ENCODE measurements at places on chromosomes 7 and 10. TPM values are rescaled to one million over a fixed set of nuclear protein-coding genes. Genes with fewer than 3 reads are reported as not detected.

DNA sequence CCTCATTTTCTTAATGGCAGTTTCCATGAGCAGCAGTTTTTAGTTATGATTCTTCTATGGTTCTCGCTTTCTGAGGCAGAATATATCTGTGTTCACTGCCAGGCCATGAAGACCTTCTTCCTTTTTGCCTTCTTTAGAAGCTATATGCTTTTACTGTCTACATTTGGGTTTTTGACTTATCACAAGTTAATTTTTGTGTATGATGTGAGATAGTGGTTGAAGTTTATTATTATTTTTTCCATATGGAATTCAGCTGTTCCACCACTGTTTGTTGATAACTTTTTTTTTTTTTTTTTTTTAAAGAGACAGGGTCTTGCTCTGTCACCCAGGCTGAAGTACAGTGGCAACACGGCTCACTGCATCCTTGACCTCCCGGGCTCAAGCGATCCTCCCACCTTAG, 44.5 kb downstream of the INPP5A start:
- ATAC-seq = no peak

DNA sequence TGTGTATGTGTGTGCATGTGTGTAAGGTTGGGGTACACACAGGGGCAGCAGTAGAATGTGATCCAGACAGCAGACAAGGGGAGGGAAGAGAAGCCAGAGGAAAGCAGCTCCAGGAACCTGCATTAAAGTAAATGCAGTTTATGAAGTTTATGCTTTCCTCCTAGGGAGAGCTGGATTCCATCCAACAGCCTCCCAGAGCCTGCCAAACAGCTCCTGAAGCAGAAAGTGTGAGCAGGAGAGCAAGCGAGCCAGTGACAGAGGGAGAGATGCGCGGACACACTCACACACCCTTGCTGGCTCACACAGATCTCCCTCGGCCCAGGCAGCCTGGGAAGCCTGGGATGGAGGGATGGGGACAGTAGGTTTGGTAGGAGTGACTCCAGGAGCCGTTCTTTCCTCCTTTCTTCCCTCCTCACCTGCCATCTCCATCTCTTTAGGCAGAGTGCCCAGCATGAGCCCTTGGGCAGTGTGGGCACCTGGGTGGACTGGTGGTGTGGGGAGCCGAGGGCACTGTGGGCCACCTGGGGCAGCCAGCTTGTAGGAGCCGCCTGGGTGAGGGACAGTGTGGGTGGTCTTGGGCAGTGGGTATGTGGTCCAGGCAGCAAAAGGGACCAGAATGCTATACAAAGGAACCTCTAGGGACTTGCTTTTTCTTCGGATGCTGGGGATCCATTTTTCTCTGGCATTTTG, 46.1 kb downstream of the PAX2 start:
- ATAC-seq = no peak

- no peak for ATAC-seq
These were observed 46.4 kb upstream of the RSBN1L start for GRCh38 chr7:77649716-77650349.

- no peak for ATAC-seq
These were observed 356.4 kb downstream of the GALNT17 start for GRCh38 chr7:71488308-71488707.

HKDC1 gene
- 0.19 TPM for total RNA-seq

PTPN12 gene
- total RNA-seq = 11.7 TPM

GRCh38 chr7:135884495-135885232, 92.5 kb downstream of the MTPN start:
- no peak for ATAC-seq

CCZ1B gene
- 71.6 TPM for total RNA-seq

CDC14C gene
- total RNA-seq = not detected

SRRM3 gene
- 0.26 TPM for total RNA-seq

MYL10 gene
- not detected for total RNA-seq

RNF32 gene
- 2.0 TPM for total RNA-seq

- ATAC-seq = no peak
These were observed 29.0 kb downstream of the CPXM2 start for GRCh38 chr10:123862421-123863182.

DNA sequence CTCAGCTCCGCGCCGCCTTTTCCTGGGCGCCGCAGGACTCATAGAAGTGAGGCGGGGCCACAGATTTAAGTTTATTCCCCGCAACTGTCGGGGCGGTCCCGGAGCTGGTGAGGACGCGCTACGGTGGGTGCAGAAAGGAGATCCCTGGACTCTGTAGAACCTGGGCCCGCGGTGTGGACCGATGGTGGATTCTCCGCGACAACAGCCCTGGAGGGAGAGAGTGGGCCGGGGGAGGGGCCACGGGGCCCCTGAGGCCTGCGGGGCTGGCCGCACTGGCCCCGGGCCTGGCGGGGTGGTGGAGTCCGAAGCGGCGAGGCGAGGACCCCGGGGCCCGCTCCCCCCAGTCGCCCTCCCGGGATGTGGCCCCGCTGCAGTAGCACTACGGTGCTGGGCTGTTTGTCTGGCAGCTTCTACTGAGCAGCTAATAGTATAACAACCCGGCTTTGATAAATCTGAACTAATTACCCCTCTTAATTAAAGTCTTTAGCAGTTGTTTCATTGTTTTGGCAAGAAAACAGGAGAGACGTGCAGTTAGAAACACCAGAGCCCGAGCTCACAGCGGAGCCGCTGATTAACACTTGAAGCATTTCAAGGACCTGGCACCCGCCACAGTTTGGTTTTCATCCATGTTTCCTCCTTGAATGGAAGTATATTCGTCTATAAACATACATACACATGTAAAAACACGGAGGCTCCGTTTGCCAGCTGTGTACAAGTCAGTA, 4.2 kb downstream of the FEZF1 start:
- no peak for ATAC-seq

OPALIN gene
- total RNA-seq = not detected

- no peak for ATAC-seq
These were observed 567.2 kb downstream of the SUGCT start for GRCh38 chr7:40701836-40702551.

DNA sequence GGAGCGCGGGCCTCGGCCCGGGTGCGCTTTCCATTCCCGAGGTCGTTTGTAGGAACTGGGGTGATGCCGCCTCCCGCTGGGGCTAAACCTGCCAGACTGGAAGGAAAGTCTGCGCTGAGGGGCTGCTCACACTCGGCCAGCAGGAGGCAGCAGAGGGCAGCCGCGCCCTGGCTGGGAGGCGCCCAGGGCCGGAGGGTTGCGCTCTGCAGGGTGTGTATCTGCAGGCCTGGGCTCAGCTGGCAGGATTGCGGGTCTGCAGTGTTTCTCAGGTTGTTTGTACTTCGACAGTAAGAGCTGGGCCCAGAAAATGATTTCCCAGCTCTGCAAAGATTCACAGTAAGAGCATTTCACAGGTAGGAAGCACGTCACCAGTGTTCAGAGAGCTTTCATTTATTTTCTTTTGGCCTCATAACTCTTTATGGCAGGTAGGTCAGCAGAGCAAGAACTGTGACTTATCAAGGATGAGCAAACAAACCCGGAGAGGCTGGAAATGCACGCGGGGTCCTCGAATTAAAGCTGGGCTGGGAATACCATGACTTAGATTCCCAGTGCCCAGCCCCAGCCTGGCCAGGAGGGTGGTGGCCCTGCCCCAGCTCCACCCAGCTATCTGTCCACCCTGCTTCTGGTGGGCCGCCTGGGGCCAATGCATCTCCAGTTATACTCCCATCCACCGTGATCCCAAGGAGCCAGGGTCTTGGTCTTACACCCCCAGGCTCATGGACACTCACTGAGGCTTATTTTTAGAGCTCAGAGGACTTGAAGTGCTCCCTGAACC, 15.2 kb upstream of the PPP2R2D start:
- peak; percentile 97 for ATAC-seq

DNA sequence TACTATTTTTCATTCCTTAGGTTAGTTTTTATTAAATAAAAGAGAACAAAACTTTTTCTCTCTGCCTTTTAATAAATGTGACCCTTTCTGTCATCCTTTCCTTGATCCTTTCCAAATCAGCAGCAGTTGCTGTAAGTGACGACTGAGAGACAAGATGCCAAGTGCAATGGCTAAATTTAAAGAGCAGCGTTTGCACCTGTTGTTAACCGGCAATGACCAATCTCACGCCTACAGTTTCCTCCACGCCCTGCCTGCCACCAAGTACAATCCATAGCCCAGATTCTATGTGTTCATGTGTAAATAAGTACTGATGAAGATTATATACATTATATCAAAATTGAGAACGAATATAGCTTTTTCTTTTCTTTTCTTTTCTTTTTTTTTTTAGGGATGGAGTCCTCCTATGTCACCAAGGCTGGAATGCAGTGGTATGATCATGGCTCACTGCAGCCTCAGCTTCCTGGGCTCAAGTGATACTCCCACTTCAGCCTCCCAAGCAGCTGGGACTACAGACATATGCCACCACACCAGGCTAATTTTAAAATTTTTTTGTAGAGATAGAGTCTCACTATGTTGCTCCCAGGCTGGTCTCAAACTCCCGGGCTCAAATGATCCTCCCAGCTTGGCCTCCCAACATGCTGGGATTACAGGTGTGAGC, 6.5 kb upstream of the MCU start:
- no peak for ATAC-seq

GRCh38 chr7:117319181-117319580, 3.7 kb downstream of the WNT2 start:
- no peak for ATAC-seq

Measured in activated T-helper 17 cell treated with anti-CD3 and anti-CD28 coated beads, Interleukin-2, amount 50 U/mL, for 72 hours (primary cell).